Naive B cell (primary cell): ENCODE measurements at places on chromosomes 2 and 18. TPM values are rescaled to one million over a fixed set of nuclear protein-coding genes. Genes with fewer than 3 reads are reported as not detected.

DNA sequence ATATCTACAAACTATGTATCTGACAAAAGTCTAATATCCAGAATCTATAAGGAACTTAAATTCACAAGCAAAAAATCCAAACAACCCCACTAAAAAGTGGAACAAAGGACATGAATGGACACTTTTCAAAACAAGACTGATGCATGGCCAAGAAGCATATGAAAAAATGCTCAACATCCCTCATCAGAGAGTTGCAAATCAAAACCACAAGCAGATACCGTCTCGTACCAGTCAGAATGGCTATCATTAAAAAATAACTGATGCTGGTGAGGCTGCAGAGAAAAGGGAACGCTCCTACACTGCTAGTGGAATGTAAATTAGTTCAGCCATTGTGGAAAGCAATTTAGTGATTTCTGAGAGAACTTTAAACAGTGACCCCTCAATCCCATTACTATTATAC, 56.5 kb downstream of the CCBE1 start:
- H3K4me3 ChIP-seq = no peak overlapping the region
- H3K27ac ChIP-seq = no peak overlapping the region
- no peaks in the 10 kb centered on the region for H3K27me3 ChIP-seq

- DNase-seq = no peak
- H3K4me1 ChIP-seq = no peaks in the 10 kb centered on the region
- H3K36me3 ChIP-seq = peaks cover 2% of the 10 kb centered on the region
- no peak overlapping the region for H3K4me3 ChIP-seq
- H3K27me3 ChIP-seq = peaks cover 30% of the 10 kb centered on the region
Observed at GRCh38 chr18:62486290-62486964, 36.4 kb upstream of the ZCCHC2 start.

LGALSL gene
- 0.81 TPM for polyA plus RNA-seq

- H3K36me3 ChIP-seq = no peaks in the 10 kb centered on the region
- peaks cover 19% of the 10 kb centered on the region for H3K27me3 ChIP-seq
- no peak overlapping the region for H3K27ac ChIP-seq
- H3K4me1 ChIP-seq = no peaks in the 10 kb centered on the region
- no peak for DNase-seq
- no peak overlapping the region for H3K4me3 ChIP-seq
Observed at GRCh38 chr2:238928520-238929241, 80.8 kb downstream of the TWIST2 start.

GRCh38 chr2:233101141-233101540, 41.0 kb downstream of the INPP5D start:
- H3K27ac ChIP-seq = peak overlapping the region; percentile 99
- peak overlapping the region; percentile 88 for H3K4me3 ChIP-seq
- H3K27me3 ChIP-seq = no peaks in the 10 kb centered on the region
- H3K4me1 ChIP-seq = peaks cover 77% of the 10 kb centered on the region

GRCh38 chr2:69770193-69770702, 28.3 kb downstream of the ANXA4 start:
- H3K4me3 ChIP-seq = no peak overlapping the region
- H3K27me3 ChIP-seq = no peaks in the 10 kb centered on the region
- H3K27ac ChIP-seq = no peak overlapping the region
- no peaks in the 10 kb centered on the region for H3K36me3 ChIP-seq
- peaks cover 49% of the 10 kb centered on the region for H3K4me1 ChIP-seq

UPP2 gene
- polyA plus RNA-seq = not detected
